ENCODE measurements at places on chromosomes 5 and 9. TPM values are rescaled to one million over a fixed set of nuclear protein-coding genes. Genes with fewer than 3 reads are reported as not detected.

CPEB4 gene
- 127 TPM for total RNA-seq

ADCY2 gene
- not detected for total RNA-seq

GRCh38 chr9:77725820-77726219 is 77.7 kb upstream of the GNA14 start:
- H3K4me1 ChIP-seq, result no peaks in the 10 kb centered on the region
- no peak overlapping the region for H3K27ac ChIP-seq
- H3K36me3 ChIP-seq, result peaks cover 13% of the 10 kb centered on the region
- no peaks in the 10 kb centered on the region for H3K27me3 ChIP-seq

DNA sequence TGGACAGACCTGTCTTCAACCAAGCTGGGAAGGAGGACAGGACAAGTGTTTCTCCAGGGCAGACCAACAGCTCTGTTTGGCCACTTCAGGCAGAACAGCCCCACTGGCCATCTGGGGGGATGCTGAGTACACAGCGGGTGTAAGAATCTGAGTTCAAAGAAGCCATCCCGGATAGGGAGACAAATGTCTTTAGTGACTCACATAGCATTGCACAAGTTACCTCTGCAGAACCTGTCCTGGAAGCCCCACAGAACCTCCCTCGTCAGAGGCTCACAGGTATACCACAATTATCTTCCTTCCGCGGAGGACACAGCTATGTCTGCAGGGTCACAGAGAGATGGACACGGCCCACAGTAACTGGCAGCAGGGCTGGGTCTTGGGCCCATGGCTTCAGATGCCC is 2.0 kb downstream of the OR2V2 start:
- H3K27ac ChIP-seq, result no peak overlapping the region
- no peaks in the 10 kb centered on the region for H3K4me1 ChIP-seq
- no peak for DNase-seq
- no peak overlapping the region for H3K4me3 ChIP-seq
- H3K36me3 ChIP-seq, result no peaks in the 10 kb centered on the region
- H3K27me3 ChIP-seq, result no peaks in the 10 kb centered on the region

KIF24 gene
- total RNA-seq, result 0.52 TPM

- H3K36me3 ChIP-seq, result no peaks in the 10 kb centered on the region
- DNase-seq, result no peak
- no peak overlapping the region for H3K27ac ChIP-seq
- no peak overlapping the region for H3K4me3 ChIP-seq
Observed at GRCh38 chr9:113650207-113651131, 186.9 kb downstream of the RGS3 start.

C9orf43 gene
- not detected for total RNA-seq

DNA sequence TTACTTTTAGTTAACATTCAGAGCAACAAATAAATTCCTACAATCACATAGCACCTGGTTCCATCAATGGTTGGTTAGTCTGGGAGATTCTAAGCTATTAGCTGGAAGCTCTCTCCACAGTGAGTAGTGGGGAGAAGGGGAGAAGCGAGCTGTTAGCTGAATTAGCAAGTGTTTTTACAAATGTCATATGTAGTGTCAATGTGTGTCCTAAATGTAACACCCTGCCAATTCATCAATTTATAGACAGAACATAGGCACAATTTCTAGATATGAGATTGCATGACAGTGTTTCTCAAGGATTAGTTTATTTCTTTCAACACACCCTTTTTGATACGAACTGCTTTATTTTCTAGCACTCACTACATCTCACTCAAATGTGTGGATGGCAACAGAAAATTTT is 349.0 kb downstream of the PDE4D start:
- peak overlapping the region; percentile 14 for H3K27ac ChIP-seq
- no peaks in the 10 kb centered on the region for H3K27me3 ChIP-seq
- no peak for DNase-seq
- H3K4me1 ChIP-seq, result peaks cover 18% of the 10 kb centered on the region
- no peaks in the 10 kb centered on the region for H3K36me3 ChIP-seq
- H3K4me3 ChIP-seq, result no peak overlapping the region

DAB2 gene
- 29.2 TPM for total RNA-seq

- no peak for DNase-seq
- H3K4me1 ChIP-seq, result no peaks in the 10 kb centered on the region
- no peaks in the 10 kb centered on the region for H3K36me3 ChIP-seq
- peak overlapping the region; percentile 69 for H3K4me3 ChIP-seq
- H3K27me3 ChIP-seq, result no peaks in the 10 kb centered on the region
Observed at GRCh38 chr5:60700416-60700757, 421 bp upstream of the DEPDC1B start.

DNA sequence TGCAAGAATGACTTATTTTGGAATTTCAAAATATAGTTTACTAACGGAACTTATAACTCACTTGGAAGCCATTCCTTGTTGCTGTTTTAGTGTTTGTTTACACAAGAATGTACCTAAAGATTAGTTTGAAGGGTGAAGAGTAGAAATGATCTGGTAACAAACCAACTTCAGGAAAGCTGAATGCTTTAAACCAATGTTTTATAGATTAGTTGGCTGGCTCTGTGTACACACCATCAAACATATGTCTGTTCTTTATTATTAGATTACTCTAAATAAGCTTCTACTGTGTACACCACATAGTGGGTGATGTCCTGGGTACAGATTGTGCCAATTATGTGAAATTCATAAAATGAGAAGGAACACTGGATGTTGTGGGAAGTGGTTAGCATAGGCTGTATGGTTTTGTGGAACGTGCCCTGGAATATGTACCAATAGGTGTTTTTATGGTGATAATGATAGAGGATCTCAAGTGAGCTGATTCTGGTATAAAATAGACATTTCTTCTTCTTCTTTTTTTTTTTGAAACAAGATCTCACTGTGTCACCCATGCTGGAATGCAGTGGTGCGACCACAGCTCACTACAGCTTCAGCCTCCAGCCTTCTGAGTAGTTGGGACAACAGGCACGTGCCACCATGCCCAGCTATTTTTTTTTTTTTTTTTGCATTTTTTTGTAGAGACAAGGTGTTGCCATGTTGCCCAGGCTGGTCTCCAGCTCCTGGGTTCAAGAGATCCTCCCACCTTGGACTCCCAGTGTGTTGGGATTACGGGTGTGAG is 109.3 kb upstream of the DHFR start:
- DNase-seq, result no peak
- no peak overlapping the region for H3K27ac ChIP-seq
- H3K27me3 ChIP-seq, result no peaks in the 10 kb centered on the region
- no peaks in the 10 kb centered on the region for H3K4me1 ChIP-seq

GRCh38 chr9:121807823-121808278 is 156.4 kb downstream of the DAB2IP start:
- H3K4me3 ChIP-seq, result no peak overlapping the region
- no peaks in the 10 kb centered on the region for H3K4me1 ChIP-seq
- no peak overlapping the region for H3K27ac ChIP-seq
- no peaks in the 10 kb centered on the region for H3K27me3 ChIP-seq
- no peak for DNase-seq
- H3K36me3 ChIP-seq, result no peaks in the 10 kb centered on the region

DNA sequence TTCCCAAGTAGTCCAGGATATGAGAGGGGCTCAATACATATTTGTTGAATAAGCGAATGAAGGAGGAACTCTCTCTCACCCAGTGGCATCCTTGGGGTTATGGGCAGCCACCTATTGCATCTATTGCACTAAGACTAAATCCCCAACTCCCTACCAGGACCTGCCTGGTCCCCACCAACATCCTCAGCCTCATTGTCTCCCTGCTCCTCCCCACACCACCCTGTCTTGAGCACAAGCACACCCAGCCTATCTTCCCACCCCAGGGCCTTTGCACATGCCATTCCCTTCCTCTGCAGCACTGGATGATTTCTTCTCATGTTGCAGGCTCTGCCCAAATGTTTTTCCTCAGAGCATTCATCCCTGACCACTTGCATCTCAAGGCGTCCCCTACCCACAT is 133.8 kb downstream of the BARX1 start:
- DNase-seq, result no peak
- no peak overlapping the region for H3K4me3 ChIP-seq
- peaks cover 4% of the 10 kb centered on the region for H3K27me3 ChIP-seq

LAMC3 gene
- 1.6 TPM for total RNA-seq

- DNase-seq, result no peak
- no peaks in the 10 kb centered on the region for H3K27me3 ChIP-seq
- no peak overlapping the region for H3K27ac ChIP-seq
- H3K36me3 ChIP-seq, result no peaks in the 10 kb centered on the region
Observed at GRCh38 chr5:99605904-99606303, 677.1 kb upstream of the CHD1 start.

DNA sequence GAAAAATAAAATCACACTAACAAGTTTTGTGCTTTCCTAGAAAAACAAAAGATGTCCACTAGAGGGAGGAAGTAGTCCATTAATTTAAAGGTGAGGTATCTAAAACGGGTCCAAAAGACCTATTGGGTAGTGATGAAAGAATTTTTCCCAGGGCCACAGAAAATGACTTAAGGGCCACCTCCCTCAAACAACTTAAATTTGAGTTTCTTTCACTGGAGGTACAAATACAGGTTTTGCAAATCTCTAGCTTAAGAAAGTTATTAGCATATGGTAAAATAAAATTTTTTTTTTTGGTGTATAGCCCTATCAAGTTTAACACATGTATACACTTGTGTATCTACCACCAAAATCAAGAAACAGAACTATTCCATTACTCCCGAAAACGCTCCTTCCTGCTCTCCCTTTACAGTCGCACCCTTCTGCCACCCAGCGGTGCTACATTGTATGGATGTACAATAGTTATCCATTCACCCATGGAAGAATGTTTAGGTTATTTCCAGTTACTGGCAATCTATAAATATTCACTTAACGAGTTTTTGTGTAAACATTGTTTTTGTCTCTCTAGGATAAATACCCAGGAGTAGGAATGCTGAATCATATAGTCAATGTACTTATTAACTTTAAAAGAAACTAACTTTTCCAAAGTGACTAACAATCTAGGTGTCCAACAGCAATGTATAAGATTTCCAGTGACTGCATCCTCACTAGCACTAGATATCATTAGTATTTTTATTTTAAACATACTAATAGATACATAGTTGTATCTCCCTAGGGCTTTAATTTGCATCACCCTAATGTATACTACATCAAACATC is 21.9 kb downstream of the DEPDC1B start:
- H3K27ac ChIP-seq, result no peak overlapping the region
- no peaks in the 10 kb centered on the region for H3K27me3 ChIP-seq
- H3K4me1 ChIP-seq, result no peaks in the 10 kb centered on the region
- no peak overlapping the region for H3K4me3 ChIP-seq

- H3K36me3 ChIP-seq, result no peaks in the 10 kb centered on the region
- no peak overlapping the region for H3K27ac ChIP-seq
Observed at GRCh38 chr9:84276741-84277140, 63.8 kb downstream of the SLC28A3 start.

DNA sequence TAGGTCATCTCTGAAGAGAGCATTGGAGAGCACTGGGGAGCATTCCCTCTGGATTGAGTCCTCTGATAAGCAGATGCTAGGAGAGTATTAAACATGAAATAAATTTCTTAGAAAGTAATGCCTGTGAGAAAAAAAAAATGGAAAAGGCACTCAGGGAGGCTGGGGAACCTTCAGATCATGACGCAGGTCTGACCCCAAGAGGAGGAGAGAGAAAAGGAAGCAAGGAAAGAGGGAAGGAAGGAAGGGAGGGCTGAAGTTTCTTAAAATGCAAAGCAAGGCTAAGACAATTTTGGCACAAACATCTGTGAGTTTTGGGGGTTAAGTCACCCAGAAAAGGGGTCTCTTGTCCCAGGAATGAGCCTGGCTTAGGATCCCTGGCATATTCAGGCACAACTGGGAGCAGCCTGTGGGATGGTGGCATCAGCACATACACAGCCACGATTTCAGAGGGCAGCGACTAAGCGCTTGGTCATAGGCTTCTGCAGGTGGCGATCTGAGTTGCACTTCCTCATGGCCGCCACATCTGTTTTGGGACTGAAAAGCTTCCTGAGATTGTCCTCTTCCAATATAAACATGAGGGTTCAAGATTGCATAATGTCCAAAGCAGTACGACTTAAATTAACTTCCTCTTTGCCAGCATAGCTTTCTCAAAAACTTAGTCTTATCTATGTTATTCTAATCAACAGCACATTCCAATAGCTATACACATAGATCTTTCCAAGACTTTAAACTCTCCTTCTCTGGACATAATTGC is 692.7 kb downstream of the DNAH5 start:
- no peaks in the 10 kb centered on the region for H3K27me3 ChIP-seq
- H3K27ac ChIP-seq, result no peak overlapping the region
- no peaks in the 10 kb centered on the region for H3K36me3 ChIP-seq

DNA sequence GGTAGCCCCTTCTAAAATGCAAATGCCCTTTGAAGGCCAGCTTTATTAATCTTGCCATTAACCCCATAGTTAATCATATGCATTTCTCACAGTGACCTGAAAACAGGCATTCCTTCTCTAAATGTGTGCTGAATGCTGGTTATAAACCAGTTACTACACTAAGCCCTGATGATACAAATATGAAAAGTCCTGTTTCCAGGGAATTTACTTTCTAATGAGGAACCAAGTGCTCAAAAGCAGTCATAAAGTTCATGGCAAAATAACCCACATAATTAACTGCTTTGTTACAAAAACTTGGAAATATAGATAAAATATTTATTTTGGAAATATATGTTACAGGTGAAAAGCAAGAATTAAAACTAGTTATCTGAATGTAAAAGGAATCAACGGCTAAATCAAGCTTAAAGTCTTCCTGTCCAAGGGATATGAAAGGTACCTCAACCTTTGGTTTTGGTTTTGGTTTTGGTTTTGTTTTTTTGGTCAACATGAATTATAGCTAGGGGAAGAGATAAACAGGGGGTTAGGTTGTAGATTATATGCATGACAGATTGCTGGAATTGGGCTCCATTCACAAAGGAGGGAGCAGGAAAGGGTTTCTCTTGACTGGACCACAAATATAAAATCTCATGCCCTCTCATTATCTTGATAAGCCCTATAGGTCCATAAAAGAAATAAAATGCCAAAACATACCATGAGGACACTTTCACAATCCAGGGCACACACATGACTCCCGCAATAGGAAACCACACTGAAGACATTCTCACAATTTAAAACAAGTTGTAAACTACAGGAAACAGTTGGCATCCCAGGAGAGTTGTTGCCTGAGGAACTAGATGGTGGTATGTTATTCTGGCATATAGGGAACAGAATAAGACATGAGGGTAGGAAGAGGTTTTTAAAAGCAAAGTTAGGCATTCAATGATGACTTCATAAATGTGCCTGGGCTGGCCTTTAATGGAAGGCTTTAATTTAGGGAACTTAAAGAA is 46.7 kb upstream of the MACIR start:
- H3K4me3 ChIP-seq, result no peak overlapping the region
- no peak for DNase-seq
- no peaks in the 10 kb centered on the region for H3K36me3 ChIP-seq
- H3K27ac ChIP-seq, result no peak overlapping the region
- H3K4me1 ChIP-seq, result no peaks in the 10 kb centered on the region

DNA sequence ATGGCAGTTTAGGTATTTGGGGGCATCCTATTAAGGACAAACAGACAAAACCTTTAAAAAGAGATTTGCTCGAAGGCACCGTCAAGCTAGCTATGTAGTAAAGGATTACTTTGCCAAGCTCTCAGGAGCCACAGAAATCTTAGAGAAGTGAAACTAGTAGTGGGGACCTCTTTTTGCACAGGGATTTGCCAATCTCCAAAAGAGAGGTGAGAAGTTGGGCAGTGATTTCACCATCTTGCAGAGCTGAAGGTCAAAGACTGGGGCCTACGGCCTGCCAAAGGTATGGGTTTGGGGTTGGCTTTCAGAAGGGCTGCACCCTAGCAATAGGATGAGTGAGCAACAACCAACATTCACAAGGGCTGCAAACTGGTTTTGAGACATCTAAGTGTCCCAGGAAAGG is 1.6 kb upstream of the FCN1 start:
- DNase-seq, result no peak
- no peak overlapping the region for H3K27ac ChIP-seq
- no peaks in the 10 kb centered on the region for H3K4me1 ChIP-seq
- H3K4me3 ChIP-seq, result no peak overlapping the region

- no peaks in the 10 kb centered on the region for H3K27me3 ChIP-seq
- no peaks in the 10 kb centered on the region for H3K36me3 ChIP-seq
- no peaks in the 10 kb centered on the region for H3K4me1 ChIP-seq
- DNase-seq, result peak; percentile 69
Observed at GRCh38 chr9:97398999-97399758, 12.7 kb upstream of the TDRD7 start.

All from right atrium auricular region (tissue), 2 donors.